Fibroblast of mammary gland (primary cell): ENCODE measurements at places on chromosomes 4 and X.
A peak's percentile ranks its signal among the peaks of the same experiment; 100 is the strongest.

GRCh38 chrX:42530027-42530426 is 247.9 kb downstream of the PPP1R2C start:
- DNase-seq, result peak; percentile 60

DNA sequence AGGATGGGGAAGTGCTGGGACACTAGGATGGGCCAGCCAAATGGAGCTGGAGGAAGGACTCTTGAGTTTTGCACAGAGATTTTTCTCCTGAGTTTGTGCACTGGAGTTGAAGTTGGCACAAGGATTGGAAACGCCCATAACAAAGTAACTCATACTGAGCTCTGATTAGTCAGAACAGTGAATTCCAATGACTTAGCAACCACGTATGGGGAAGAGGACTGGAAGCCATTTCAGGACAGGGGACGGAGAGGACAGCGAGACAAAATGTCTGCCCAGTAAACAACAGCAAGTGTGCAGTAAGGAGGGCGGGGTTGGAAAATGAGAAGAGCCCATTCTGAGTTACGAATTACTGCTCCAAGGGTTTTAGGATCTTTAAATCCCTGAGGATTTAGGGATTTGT is 5.9 kb downstream of the RIPPLY1 start:
- DNase-seq, result peak; percentile 81

- peak; percentile 78 for DNase-seq
These were observed at the start of gene RPS6KA3 for GRCh38 chrX:20266810-20267606. Gene RPS6KA3, minus strand, starts transcription at chrX:20266909. Its CDS starts 277 bp downstream, at chrX:20266632.

DNA sequence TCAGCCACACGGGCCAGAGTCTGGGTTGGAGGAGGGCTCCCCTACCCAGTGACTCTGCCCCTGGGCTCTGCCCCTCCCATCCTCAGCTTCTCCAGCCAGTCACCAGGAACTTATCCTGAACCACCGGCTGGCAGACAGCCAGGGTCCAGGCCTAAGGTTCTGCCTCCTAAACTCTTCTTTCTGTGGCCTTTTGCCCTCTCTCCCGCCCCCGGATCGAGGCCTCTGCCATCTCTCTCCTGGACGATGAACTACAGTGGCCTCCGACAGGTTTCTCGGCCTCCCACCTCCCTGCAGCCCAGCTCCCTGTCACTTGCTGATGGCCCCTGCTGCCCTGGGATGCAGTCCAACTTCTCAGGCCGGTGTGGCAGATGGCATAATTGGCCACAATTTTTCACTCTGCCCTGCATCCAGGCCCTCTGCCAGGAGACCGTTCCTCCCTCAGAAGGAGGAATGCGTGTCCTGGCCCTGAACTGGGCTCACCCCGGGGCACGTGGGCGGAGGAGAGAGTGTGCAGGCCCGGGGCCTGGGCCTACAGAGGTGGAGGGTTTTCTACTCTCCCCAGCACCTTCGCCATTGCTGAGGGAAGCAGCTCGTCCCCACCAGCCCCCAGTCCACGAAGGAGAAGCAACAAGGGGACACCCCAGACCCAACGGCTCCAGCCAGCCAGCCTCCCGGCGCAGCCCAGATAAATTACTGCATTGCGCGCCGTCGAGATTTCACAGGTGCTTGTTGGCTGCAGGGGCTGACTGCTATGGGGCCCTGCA is 81.9 kb upstream of the LRPAP1 start:
- no peak for DNase-seq

DNA sequence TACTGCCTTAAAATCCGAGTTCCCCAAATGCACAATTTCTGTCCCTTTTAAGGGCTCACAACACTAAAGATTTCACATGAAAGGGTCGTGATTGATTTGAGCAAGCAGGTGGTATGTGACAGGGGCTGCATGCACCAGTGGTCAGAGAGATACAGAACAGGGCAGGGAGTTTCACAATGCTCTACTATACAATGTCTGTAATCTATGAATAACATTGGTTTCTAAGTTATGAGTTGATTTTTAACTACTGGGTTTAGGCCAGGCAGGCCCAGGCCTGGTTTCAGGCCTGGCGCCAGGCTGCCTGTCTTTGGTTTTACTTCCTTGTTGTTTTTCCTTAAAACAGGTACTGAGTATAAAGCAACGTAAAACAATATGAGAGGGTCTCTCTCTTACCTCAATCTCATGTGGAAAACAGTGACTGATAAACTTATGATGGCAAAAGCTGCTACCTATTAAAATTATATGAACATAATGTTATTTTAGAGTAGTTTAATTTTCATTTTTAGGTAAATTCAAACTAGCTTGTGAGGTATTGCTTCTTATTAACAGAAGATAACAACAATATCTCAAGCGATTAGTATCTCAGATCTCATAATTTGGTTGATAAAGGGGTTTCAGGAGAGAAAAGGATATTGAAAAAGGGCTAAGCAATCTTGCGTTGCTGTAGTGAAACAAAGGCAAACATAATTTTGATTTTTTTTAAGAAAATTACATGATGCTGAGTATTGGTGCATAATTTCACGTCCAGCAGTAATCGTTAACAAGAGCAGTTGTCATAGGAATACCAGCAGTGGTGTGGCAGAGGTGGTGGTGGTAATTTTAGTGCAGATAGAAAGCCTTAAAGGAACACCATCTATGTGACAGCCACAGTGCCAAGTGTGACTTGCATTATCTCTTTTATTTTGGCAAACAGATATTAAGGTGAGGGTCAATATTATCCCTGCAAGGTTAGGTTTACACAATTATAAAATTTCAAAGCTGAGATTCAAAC is 944.4 kb upstream of the GRID2 start:
- DNase-seq, result no peak

DNA sequence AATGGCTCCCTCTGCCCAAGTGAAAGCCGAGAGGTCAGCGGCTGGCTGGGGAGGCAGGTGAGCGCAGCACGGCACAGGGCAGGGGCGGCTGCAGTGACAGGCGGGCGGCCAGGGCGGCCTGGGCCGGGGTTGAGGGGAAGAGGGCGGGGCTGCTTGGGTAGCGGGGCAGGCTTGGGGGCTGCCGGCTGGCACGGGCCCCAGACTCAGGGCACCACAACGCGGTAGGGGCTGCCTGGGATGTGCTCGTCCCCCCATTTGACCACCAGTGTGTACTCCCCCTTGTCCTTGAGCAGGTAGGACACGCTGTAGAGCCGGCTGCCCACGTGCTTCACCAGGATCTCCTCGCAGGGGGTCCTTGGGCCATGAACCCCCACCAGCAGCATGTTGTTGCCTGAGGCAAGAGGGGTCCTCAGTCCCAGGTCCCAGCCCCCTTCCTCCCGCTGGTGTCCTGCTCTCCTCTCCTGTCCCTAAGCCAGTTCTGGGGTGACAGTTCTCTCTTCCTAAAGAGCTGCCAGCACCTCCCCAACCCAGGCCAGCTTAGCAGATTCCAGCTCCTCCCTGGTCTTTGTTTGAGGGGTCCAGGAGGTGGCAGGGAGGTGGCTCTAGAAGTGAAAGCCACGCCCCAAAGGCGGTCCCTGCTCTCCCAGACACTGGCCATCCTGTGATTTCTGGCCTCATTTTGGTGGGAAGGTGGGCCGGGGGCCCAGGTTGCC is 25.6 kb downstream of the FLNA start:
- DNase-seq, result no peak

DNA sequence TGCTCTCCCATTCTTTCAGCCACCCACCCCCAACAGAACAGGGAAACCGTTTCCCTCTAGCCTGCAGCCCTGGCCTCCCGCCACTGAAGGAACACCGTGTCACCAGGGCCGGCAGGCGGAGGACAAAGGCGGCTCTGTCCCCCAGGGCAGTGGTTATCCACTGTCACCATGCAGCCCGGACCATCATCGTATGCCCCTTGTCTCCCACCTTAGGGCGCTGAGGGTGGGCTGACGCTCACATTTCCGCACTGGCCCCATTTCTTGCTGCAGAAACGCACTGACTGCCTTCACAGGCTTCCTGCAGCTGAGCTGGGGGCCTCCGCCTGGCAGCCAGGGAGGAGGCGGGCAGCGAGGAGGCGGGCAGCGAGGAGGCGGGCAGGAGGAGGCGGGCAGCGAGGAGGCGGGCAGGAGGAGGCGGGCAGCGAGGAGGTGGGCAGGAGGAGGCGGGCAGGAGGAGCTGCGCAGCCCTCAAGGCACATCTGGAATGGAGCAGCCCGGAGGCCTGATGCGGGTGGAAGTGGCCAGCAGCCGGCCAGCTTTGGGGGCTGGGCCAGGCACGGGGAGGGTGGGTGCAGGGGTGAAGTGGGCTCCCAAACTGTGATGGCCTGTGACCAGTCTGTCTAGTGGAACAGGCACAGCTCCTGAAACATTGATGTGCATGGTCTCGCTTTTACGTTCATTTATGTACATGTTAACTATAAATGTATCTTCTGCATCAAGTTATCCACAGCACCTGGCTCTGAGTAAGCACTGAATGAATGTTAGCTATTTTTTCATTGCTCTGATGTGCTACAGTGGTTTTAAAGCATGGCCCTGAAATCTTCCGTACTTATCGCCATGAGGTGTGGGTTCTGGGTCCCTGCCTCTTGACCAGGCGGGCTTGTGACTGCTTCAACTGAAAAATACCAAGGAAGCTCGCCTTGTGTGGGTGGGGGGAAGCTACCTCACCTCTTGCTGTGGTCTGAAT is 20.6 kb upstream of the KIAA0232 start:
- no peak for DNase-seq

DNA sequence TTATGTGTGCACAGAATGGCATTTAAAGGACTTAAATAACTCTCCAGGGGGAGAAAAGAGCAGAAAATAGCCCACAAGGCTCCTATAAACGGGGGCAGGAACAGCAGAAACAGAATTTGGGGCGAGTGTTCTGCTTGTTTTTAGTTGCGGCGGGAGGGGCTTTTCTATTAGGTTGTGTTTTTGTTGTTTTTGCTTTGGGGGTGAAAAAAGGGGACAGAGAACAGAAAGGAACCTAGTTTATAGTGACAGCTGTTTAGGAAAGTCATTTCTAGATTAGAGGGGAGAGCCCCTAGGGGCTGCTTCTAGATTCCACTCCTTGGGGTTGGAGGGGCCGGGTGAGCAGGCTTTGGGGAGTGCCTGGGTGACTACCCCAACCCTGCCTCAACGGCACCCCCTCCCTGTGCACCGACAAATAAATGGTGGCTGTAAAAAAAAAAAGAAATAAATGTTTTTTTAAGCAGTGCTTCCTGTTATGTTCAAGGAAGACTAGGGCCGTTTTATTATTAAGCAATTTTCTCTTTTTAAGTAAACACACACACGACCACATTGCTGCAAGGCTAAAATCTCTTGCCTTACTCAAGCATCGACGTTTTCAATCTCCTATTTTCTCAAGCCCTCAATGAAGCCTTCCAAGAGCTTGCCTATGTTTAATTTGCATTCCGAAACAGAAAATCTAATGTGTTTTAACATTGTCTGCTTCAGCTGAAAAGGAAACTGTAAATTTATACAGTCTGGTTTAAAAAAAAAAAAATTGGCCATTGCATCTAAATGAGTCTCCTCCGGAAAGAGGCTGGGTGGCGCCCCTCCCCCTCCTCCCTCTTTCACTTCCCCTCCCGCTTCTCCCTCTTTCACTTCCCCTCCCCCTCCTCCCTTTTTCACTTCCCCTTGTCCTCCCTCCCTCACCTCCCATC is 123.3 kb upstream of the TBL1X start:
- DNase-seq, result peak; percentile 65

GRCh38 chr4:26238778-26239679 is 81.8 kb upstream of the RBPJ start:
- DNase-seq, result peak; percentile 46

DNA sequence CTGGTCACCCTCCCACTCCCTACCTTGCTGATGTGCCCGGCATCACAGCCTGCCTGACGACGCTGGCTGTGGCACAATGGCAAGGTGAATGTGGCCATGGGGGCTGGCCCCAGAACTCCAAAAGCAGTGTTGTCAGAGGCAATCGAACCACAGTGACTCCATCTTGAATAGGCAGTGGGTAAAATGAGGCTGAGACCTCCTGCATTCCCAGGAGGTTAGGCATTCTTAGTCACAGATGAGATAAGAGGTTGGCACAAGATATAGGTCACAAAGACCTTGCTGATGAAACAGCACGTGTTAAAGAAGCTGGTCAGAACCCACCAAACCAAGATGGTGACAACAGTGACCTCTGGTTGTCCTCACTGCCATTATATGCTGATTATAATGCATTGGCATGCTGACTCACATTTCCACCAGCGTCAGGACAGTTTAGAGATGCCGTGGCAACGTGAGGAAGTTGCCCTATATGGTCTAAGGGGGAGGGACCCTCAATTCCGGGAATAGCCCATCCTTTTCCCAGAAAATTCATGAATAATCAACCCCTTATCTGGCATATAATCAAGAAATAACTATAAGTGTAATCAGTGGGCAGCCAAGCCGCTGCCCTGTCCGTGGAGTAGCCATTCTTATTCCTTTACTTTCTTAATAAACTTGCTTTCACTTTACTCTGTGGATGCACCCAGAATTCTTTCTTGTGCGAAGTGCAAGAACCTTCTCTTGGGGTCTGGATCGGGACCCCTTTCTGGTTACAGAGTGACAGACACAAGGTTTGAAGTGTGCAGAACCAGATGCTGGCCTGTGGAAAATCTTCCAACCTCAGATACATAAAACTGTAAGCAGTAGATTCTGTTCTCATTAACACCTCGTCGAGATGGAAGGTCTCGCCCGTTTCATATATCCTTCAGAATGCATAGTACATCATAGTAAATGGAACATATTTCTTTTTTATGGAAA is 26.8 kb upstream of the CLDN24 start:
- peak; percentile 95 for DNase-seq

GRCh38 chr4:128558896-128559679 is 250.4 kb upstream of the JADE1 start:
- DNase-seq, result peak; percentile 88

- no peak for DNase-seq
These were observed 73.3 kb downstream of the SHOX start for GRCh38 chrX:703866-704265.

- DNase-seq, result peak; percentile 30
These were observed 1.2 kb downstream of the ATP10D start for GRCh38 chr4:47486231-47486673.

DNA sequence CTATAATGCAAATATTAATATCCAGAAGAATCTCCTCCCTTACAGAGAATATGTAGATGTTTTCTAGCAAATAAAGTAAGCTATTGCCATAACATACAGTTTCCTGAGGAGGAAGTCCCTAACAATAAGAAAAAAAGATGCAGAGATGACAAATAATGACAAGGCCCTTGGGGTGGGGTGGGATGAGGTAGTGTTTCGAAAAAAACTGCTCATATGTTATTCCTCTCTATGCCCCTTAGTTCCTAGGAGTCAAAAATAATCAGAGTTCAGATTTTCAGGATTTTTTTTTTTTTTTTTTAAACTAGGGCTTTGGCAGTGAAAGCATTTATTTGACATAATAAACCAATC is 99.0 kb downstream of the ZAR1 start:
- DNase-seq, result no peak

- DNase-seq, result no peak
These were observed 318.1 kb upstream of the CASK start for GRCh38 chrX:42241421-42241820.

DNA sequence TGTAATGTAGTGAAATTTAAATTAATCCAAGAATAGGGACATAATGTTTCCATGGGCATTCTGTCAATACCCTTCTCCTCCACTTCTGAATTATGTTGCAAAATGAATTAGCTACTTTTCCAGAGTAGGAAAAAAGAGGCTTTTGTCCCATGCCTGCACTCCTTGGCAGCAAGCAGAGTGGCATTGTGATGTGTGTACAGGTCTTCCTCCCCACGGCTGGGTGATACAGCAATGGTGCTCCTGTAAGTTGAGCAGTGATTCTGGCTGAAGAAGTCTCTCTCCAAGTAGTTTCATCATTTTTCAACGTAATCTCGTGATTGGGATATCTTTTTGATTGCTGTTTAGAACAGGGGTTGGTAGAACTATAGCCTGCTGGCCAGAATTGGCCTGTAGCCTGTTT is 59.9 kb downstream of the KIT start:
- DNase-seq, result no peak
